Activated effector memory CD4-positive, alpha-beta T cell treated with anti-CD3 and anti-CD28 coated beads, Interleukin-2, amount 50 U/mL, for 16 hours (primary cell): ENCODE measurements at places on chromosomes 1 and 21.

DNA sequence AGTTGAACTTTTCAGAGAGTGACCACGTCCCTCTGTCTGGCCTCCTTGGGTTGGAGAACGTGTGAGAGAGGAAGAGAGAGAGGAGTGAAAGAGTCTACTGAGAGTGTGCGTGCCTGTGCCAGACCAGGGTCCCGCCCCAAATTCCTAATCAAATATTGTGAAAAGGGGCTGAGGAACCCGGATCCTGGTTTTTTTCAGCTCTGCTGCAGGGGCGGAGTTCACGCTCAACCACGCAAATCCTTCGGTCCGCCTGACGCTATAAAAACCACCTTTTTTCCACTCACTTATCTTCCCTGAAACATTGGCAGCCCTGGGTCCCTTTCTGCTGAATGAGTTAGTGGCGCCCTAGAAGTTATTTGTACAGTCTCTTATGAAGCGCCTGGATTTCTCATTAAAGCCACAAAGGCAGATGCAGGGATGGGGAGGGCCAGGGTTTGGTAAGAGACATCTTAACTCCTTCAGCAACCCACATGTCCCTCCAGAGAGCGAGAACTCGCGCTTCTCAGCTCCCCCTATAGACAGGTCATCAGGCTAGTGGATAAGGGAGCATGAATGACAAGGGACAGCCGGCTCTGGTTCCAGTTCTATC, at the start of gene FMOD:
TSS of gene FMOD (minus strand) at position 86 of the 589 bp plus-strand sequence. CDS start 2,852 bp downstream, outside the sequence.
- no peak for DNase-seq

DNA sequence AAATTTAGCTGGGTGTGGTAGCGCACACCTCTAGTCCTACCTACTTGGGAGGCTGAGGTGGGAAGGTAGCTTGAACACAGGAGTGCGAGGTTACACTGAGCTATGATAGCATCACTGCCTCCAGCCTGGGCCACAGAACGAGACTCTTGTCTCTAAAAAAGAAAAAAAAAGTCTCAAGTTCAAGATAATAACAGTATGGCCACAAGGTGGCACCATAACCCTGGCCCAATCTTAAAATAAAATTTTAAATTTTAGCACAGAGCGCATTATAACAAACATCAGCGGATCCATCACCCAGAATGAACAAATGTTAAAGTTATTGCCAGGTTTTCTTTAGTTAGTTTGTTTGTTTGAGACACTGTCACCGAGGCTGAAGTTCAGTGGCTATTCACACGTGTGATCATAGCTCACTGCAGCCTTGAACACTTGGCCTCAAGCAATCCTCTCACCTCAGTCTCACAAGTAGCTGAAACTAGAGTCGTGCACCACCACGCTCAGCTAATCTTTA, 2.9 kb upstream of the HTR6 start:
- DNase-seq: peak; percentile 72

- DNase-seq: no peak
Measured at GRCh38 chr1:51752073-51752948, 126.2 kb downstream of the NRDC start.

- no peak for DNase-seq
Measured at GRCh38 chr1:80248886-80249285, 1242.4 kb upstream of the ADGRL4 start.

DNA sequence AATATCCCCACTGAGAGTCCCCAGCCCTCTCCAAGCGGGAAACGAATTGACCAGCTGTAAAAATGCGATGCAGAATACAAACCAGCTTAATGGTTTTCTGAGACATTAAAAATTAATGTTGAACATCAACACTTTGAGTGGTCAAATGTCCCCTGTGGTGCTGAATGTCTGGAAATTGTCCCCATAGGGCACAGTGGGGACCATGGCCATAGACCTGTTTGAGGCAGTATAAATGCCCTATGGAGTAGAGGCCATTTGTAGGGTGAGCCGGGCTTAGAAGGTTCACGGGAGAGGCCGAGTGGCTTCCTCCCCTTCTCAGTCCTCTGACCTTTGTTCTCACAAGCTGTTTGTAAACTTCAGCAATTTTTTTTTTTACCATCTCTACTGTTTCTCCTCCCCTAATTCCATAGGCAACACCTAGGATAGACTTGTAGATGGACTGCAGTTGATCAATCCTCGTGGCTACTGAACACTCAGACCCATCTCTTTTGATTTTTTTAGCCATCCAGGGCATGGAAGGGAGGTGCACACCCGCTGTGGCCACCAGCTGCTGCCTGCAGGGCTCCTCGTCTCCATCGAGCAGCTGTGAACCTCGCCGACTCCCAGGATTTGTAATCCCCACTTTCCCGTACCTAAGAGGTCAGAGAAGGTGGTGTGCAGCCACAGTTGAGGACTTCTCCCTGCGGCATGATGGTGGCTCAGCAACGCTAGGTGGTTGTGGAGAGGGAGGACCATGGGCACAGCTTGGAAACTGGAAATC, 41.0 kb downstream of the KAZN start:
- DNase-seq: no peak

DNA sequence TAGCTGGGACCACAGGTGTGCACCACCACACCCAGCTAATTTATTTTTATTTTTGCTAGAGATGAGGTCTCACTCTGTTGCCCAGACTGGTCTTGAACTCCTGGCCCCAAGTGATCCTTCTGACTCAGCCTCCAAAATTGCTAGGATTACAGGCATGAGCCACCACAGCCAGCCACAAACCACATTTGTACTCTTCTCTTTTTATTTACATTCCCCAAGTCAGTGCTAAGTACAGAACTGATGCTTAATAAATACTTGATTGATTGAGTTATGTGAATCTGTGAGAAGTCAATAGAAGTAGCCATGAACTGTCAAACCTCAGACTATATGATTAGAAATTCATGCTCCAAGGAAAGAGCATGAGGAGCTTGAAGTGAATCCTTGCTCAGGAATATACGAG, 48.5 kb upstream of the S1PR1 start:
- DNase-seq: no peak

GRCh38 chr1:34924759-34925555, 4.5 kb downstream of the DLGAP3 start:
- DNase-seq: peak; percentile 75

DNA sequence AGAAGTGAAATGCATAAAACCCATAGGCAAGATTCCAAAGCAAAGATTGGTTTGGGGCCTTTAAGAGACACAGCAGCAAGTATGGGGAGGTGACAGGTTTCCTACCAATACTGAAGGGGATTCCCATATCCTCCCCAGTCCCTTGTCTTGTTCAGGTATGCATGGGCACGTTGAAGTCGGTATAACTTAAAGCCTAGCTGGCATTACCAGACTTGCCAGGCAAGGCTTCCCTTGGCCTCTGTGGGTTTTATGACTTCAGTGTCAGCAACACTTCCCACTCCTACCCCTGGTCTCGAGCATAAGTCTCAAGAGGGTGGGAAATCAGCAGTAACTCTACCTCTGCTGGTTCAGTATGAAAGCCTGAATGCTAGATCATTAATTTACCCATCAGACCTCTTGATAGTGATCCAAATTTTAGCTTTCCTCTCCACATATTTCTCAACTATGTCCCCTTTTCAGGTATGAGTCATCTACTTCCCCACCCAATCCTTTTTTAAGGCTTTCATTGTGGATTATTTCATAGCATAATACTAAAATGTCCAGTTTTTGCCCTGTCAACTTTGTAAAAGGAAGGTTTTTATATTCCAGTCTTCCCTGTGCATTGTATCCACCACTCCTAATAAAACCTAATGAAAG, 6.8 kb downstream of the CYP4X1 start:
- no peak for DNase-seq

GRCh38 chr1:38693031-38693430, 166.5 kb downstream of the RRAGC start:
- no peak for DNase-seq

GRCh38 chr1:175665616-175666015, 77.8 kb downstream of the TNR start:
- DNase-seq: no peak

DNA sequence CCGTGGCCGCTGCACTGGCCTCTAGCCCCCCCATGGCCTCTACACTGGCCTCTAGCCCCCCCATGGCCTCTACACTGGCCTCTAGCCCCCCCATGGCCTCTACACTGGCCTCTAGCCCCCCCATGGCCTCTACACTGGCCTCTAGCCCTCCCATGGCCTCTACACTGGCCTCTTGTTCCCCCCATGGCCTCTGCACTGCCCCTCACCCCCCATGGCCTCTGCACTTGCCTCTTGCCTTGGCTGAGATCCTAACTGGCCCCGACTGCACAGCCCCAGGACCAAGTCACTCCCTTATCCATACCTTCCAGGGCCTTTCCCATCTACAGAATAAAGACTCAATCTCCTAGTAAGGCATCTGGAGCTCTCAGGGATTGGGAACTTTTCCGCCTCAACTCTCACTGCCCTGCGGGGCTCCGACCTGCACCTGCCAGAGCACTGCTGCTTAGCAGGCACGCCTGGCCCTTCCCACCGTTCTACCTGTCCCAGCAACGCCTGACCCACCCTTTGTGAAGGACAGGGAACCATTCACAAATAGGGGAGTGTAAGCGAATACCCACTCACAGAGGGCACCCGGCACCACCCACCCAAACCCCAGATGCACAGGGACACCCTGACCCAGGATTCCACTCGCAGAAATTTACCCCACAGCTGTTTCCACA, 38.8 kb downstream of the ACOT7 start:
- DNase-seq: no peak

GRCh38 chr1:29266912-29267311, 30.6 kb downstream of the PTPRU start:
- DNase-seq: no peak

GRCh38 chr1:244164511-244164890, 113.4 kb downstream of the ZBTB18 start:
- DNase-seq: no peak

DNA sequence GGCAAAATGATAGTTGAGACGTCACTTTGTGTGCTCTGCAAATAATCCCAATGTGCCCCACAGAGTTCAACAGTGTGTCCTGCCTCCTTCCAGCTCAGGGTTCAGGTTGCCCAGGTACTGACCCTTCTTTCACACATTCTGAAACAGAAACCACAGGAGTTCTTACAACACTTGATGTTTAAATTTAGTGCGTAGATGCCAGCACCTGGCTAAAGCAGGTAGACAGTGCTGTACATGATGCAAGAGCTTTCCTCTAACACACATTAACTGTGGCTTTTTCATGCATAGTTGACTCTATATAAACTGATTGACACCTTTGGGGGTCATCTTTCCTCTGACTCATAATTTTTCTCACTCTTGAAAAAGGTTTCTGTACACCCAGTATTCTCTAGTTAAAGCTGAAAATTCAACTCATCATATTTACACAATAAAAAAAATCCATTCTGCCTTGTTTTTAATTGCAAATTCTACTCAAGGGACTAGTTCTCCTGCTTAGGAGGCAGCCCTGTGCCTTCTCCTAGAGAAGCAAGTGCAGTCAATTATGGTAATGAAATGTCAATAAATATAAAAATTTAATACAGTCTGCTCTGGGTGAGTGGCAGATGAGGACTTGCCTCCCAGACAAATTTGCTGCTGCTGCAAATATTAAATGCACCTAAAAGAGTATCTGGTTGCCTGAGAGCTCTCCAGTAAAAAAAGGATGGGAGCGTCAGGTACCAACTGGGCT, 91.4 kb downstream of the NR5A2 start:
- no peak for DNase-seq

DNA sequence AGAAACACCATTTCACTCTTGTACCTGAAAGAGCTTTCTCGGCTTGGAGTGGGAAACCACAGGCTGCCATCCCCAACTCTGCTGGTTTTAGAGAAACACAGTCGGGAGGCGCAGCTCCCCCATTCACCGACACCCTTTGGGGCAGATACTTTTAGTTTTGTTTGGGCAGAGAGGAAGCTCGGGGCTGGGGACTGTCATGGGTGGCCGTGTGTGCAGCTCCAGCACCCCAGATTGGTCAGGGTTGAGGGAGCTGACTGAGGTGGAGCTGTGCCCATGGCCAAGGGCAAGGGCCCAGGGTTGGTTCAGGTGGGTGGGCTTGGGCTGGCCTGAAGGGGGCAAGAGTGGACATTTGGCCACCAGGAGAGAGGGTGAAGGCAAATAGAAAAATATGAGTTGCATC, 163.1 kb downstream of the DYRK1A start:
- DNase-seq: no peak

- no peak for DNase-seq
Measured at GRCh38 chr1:160137216-160137862, 14.1 kb upstream of the ATP1A4 start.

GRCh38 chr1:48230236-48230635, 7.7 kb downstream of the SLC5A9 start:
- no peak for DNase-seq

DNA sequence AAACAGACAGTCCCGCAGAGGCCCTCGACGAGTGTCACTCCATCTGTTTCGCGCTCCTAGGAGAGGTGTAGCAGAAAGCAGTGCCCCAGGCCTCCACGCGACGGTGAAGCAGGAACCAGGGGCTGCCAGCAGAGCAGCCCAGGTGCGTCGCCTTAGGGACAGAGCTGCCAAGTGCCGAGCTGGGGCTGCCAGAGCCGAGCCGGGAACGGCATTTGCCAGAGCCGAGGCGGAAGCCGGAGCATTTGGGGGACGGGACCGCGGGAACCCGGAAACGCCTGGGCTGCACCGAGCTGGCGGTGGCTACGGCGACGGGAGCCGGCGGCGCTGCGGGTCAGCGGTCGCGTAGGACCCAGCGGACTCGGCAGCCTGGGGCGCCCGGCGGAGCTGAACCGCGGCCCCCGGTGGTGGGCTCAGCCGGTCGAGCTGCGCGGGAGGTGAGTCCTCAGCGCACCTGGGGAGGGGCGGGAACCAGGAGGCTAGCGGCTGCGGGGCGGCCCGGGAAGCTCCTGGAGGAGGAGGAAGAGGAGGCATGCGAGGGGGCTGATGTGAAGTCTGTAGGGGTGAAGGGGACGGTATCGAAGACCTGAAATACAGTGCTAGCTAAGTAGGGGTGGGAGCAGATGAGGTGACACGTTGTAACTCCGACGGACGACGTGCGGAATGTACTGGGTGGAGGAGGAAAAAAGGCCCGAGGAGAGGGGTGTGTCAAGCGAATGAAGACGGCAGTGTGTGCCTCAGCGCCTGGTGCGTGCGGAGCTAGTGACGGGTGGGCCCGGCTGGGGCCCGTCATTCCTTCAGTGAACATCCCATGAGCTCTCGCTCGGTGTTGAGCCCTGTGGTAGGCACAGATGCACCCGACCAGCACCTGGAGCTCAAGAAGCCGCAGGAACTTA, at the start of gene SLC35A3:
TSS of gene SLC35A3 (plus strand) at position 268 of the 893 bp plus-strand sequence. CDS start 23,559 bp downstream, outside the sequence.
- peak; percentile 93 for DNase-seq

DNA sequence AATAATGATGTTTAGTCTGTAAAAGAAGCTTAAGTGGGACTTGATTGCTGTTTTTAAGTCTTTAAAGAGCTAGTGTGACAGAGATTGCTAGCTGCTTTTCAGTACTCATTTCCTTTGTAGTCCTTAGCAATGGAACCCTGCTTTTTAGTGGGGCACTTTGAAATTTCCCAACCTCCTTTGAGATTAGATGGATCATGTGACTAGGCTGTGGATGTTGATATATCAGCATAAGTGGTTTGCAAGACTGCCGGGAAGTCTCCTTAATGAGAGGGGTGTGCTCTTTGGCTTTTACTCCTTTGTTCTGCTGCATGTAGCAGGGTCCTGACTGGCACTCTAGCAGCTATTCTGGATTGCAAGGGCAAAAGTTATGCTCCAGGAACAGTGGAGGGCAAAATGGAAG, 11.2 kb upstream of the RCOR3 start:
- DNase-seq: no peak
